ENCODE measurements at places on chromosomes 2 and 18.

DNA sequence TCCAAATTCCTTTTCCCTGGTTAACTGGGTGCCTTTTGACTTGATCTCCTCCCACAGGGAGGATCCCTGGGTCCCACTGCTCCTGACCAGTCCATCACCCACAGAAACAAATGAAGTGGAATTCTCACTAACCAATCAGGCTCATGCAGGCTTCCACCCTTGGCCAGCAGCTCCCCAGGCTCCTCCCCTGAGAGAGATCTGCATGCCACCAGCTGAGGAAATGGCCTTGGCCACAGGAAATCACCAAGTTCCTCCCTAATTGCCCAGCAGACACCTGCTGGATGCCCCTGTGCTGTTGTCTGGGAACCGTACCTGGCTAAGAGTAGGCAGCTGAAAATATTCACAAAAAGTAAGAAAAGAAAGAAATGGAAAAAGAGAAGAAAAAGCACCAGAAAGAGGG, 207.4 kb downstream of the NCK2 start:
- DNase-seq = no peak

DNA sequence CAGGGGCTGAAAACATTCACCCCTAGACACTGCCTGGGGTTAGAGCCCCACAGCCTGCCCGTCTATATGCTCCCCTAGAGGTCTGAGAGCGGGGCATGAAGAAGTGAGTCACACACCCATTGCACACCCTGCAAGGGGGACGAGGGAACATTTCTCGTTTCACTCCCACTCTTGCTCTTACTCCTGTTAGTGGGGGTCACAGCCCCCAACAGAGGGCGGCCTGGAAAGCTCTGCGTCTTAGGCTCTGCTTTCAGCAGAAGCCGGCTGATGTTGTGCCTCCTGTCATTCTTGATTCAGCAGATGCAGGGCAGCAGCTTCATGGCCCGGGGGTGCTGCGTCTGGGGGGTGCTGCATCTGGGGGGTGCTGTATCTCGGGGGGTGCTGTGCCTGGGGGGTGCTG, 141.3 kb downstream of the ASB1 start:
- no peak for DNase-seq

DNA sequence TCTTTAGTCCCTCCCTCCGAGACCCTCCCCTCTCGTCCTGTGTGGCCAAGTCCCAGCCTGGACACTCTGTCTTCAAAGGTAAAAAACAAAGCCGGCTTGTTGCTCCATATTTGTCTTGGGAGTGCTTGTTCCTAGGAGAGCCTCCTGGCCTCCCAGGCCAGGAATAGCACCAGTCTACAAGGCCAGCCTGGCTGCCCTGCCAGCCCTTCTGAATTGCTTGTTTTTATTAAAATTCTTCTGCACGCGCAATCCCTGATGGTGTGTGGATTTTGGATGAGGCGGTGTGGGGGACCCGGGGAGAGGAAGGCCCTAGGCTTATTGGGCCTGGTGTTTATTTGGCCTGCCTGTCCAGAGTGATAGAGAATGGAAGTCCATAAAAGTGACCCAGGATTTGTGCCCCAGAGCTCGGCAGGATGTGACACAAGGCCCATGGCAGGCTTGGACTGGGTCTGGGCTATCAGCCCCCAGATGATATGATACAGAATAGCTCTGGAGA, 297.3 kb downstream of the CYP26B1 start:
- no peak for DNase-seq

GRCh38 chr2:146818122-146818521, 1026.7 kb upstream of the ACVR2A start:
- DNase-seq = no peak

- DNase-seq = no peak
Observed at GRCh38 chr18:60656553-60656952, 284.0 kb upstream of the MC4R start.

DNA sequence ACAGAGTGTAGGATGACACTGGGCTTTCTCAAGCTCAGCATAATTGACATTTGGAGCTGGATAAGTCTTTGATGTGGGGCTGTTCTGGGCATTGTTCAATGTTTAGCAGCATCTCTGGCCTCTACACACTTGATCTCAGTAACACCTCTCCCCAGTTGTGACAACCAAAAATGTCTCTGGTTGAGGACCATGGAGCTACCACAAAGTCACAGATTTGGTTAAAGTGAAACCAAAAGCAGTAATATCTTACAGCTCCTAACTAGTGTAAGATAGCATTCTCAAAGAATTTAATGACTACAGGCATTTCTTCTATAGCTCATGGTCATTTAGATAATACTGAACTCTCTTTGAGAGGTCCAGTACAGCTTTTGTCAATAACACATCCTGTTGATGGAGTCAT, 23.4 kb upstream of the PAX3 start:
- no peak for DNase-seq

- DNase-seq = no peak
Observed at GRCh38 chr2:47631792-47632398, 151.1 kb upstream of the MSH6 start.

- DNase-seq = no peak
Observed at GRCh38 chr2:45774688-45775244, 123.3 kb downstream of the PRKCE start.

- no peak for DNase-seq
Observed at GRCh38 chr2:83686863-83687262, 772.2 kb downstream of the SUCLG1 start.

GRCh38 chr18:13253786-13254688, 35.5 kb downstream of the LDLRAD4 start:
- no peak for DNase-seq

- DNase-seq = no peak
Observed at GRCh38 chr2:219470429-219470828, 28.3 kb upstream of the GMPPA start.

GRCh38 chr2:64727013-64727767, 73.5 kb upstream of the SERTAD2 start:
- no peak for DNase-seq

DNA sequence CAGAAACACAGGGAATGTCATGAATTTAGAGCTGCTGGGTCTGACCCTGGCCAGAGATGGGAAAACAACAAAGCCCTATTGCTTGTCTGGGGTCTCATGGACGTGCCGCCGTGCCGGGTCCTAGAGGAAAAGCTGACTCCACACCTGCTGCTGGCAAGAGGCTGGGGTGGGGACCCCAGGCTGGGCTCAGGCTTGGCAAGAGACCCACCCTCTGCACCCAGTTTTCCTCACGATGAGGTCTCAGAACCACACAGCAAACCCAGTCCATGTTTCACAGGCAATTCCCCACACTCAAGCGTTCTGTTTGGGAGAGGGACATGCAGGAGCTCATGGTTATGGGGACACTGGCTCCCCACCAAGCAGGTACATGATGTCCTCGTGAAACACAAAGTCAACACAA, 367.3 kb upstream of the SALL3 start:
- DNase-seq = no peak

- no peak for DNase-seq
Observed at GRCh38 chr2:23602116-23602515, 217.1 kb downstream of the KLHL29 start.

DNA sequence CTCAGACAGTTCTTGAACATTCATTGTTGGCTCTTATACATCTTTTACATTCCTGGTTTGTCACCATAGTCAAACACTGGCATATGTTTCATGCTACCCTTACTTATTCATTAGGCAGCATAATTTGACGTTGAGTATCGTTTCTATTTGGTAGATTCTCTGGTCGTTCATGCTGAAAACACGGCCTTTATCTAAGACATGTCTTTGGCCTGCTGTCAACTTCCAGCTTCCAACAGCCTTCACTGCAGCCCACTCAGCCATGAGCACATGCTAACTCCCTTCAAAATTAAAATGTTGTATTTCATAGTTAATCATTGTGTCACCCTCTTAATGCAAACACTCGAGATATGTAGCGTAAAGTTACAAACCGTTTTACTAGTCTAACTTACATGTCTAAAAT, 493.0 kb upstream of the NRP2 start:
- no peak for DNase-seq

- no peak for DNase-seq
Observed at GRCh38 chr2:63092401-63092800, 41.8 kb downstream of the OTX1 start.
